B cell (primary cell): ENCODE measurements at places on chromosomes 2 and 18.

GRCh38 chr18:63907664-63908063 lies at the start of gene SERPINB10:
Gene SERPINB10 (plus strand): TSS chr18:63907958. CDS start chr18:63915511, 7,553 bp downstream.
- DNase-seq, result no peak

- no peak for DNase-seq
Measured at GRCh38 chr2:132468821-132469675, 52.4 kb downstream of the GPR39 start.

DNA sequence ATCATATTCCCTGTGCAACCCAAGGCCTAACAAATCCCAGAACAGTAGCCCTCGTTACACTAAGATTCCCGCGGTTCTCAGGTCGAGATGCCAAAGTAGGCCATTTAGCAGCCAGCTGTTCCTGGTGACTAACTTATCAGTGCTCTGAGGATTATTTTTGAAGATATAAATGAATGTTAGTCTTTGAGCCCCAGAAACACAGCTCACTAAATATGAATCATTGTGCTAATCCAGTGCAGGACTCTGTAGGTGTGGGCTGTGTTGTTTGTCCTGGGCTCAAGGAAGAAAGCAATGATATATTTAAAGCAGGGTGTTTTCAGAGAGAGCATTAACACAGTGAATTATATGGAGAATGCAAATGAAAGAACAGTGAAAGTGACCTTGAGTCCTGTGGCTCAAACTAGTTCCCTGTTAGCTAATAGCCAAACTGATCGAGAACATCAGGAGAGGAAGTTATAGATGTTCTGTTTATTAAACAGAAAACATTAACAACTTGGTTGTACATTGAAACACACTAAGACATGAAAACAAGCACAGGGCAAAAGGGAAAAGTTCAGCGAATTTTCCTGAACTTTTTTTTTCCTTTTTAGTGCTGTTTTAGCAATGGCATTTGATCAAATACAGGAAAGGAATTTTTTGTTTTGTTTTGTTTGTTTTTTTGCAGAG lies 228.3 kb downstream of the RNF152 start:
- no peak for DNase-seq

- no peak for DNase-seq
Measured at GRCh38 chr18:13910501-13910900, 4.8 kb downstream of the MC2R start.

GRCh38 chr18:13380691-13381070 lies 162.1 kb downstream of the LDLRAD4 start:
- no peak for DNase-seq

GRCh38 chr2:75466708-75467311 lies 93.9 kb downstream of the EVA1A start:
- DNase-seq, result peak; percentile 49

DNA sequence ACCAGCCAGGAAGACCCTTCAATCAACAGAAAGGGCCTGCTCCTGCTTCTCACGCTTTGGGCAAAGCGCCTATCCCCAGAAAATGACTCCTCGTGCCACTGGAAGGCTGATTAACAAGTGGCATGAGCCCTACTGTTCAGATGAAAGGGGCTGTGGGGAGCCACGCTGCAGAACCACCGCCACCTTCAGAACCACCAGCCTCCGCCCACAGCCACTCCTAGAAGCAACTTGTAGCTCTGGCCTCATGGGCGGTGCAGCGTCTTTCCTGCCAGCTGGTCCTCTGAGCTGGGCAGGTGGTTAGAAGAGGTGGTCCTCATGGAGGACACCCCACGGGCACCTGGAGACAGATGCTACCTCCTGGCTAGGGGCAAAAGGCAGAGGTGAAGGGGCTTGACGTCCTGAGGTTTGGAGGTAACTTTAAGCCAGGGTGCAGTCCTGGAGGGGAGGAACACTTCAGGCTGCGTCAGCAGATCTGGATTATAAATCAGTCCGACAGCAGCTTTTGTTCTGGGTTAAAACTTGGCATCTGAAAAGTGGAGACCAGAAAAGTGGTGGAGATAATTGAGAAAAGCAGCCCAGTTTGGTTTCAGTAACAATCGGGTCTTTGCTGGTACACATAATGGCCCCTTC lies 861 bp upstream of the SEMA4C start:
- DNase-seq, result peak; percentile 59

GRCh38 chr2:115484486-115484885 lies 1042.0 kb downstream of the DPP10 start:
- DNase-seq, result no peak

DNA sequence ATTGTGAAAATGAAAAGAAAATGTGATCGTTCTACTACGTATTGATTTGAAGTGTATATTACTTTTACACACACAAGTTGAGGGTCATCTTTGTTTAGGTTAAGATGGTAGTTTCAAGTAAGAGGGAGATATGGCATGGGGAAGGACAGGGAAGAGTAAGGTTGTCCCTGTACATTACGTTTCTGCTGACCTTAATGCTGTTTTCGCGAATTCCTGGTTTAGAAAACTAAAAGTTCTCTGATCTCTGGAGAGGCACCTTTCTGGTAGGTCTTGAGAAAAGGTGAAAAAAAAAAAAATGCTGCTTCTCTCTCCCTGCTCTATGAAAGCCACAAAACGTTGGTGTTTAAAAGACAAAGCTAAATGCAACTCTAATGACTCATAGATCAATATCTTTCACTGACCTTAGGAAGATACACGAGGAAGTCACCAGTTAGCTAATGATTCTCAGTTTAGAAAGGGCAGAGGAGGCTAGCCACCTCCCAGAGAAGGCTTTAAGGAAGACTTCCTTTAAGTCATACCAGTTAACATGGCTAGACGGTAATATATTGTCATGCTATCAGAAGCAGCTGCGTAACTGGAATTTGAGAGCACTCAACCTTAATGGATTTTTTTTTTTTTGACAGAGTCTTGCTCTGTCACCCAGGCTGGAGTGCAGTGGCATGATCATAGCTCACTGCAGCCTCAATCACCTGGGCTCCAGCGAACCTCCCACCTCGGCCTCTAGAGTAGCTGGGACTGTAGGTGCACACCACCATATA lies 13.2 kb downstream of the TXNDC2 start:
- no peak for DNase-seq

- no peak for DNase-seq
Measured at GRCh38 chr18:2089396-2089795, 481.9 kb downstream of the METTL4 start.

DNA sequence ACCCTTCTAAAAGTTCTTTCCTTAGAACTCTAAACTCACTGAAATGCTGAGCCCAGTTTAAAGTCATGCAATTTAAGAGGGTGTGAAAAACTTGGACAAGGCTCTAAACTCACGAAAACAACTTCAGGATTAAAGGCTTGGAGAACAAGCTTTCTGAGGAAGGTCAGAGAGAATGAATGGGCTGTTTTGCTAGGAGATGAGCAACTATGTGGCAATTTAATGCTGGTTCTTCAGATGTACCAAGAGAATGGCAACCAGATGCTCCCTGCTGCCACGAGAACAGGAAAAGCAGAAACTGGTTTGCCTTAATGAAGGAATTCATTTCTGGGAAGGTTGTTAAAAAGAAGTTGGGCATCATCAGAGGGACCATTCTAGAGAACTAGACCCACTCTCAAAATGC lies 77.8 kb upstream of the PMAIP1 start:
- no peak for DNase-seq

DNA sequence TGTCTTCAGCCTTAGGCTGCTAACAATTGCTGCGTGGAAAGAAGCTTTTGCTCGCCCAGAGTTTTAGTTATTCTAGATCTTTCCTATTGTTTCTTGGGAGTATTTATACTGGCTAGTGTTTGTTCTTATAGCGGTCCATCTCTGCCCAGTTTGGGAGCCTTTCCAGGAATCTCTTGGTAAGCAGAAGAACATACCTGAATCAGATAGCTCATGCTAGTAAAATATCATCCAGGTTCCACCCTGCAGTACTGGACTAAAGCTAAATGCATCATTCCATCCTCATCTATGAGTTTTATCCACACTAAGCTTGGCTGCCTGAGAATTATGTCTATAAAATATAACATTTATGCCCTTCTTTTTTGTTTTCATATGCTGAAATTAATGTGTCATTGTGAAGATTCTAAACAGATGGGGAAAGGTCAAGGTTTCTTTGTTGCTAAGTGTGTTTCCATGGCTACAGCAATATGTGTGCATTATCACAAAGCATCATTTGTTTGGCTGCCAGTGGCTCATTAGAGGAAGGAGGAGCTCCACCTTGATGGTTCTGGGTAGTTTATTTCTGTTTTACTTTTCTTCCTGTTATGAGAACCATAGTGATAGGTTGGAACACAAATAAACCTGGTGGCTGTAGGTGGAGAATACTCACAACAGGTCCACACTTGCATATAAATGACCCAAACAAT lies 182.8 kb downstream of the PIK3C3 start:
- DNase-seq, result no peak

- DNase-seq, result no peak
Measured at GRCh38 chr2:109194620-109194937, 65.6 kb downstream of the SH3RF3 start.

- peak; percentile 84 for DNase-seq
Measured at GRCh38 chr2:86442642-86443005, 1.5 kb downstream of the KDM3A start.

DNA sequence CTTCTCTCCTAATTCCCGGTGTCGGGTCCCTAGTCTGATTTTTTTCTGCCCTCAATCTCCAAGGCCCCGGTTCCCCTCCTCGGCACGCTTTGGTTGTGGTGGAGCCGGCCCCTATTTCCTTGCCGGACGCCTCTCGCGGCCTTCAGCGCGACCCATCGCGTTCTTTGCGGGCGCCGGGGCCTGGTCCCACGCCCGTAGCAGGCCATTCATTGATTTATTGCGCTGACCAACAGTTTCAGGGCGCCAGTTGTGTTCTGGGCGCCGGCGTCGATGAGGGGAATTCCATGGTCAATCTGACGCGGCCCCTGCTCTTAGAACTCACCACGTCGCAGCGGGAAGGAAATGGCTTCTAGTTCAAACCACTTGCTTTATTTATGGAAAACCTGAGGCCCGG lies 396 bp downstream of the CNOT9 start:
- DNase-seq, result peak; percentile 77

- DNase-seq, result no peak
Measured at GRCh38 chr2:178716394-178716793, 90.8 kb downstream of the TTN start.

- no peak for DNase-seq
Measured at GRCh38 chr18:8942909-8943545, 159.5 kb upstream of the NDUFV2 start.

- DNase-seq, result no peak
Measured at GRCh38 chr18:48342125-48342524, 67.1 kb downstream of the ZBTB7C start.

GRCh38 chr2:158102446-158102845 lies 770 bp downstream of the UPP2 start:
- no peak for DNase-seq

- no peak for DNase-seq
Measured at GRCh38 chr2:210007895-210008294, 5.5 kb downstream of the RPE start.

DNA sequence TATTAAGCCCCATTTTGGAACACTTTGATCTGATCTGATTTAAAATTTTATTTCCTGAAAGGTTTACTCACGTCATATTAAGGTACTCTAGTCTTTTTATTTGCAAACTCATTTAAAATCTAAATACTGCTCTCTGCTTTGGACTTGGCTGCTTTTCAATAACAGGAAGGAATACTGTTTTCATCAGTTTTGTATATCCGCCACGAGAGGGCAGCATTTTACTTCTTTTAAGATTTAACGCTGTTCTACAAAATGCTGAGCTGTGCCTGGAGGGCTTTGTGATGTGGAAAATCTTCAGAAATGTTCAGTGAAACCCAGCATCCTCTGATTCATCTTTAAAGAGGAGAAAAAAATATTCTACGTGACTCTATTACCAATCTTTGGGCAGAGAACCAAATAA lies 37.5 kb upstream of the SLC38A11 start:
- peak; percentile 80 for DNase-seq

DNA sequence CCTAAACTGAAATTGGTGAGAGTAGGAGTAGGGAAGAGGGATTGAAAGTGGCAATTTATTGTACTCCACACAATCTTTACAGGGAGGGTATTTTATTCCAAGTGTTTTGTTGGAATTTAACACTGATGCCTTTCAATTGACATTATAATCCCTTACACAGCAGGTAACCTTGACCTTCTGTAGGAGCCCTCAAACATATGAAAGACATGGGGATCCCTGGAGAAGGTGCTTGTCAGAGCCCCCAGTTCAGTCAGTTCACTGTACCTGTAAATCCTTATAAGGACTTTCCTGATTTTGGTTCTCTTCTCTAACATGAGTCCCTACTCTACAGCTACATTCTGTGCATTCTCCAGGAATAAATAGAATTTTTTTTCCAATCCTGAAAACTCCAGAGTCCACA lies 384.9 kb upstream of the NRP2 start:
- DNase-seq, result no peak

DNA sequence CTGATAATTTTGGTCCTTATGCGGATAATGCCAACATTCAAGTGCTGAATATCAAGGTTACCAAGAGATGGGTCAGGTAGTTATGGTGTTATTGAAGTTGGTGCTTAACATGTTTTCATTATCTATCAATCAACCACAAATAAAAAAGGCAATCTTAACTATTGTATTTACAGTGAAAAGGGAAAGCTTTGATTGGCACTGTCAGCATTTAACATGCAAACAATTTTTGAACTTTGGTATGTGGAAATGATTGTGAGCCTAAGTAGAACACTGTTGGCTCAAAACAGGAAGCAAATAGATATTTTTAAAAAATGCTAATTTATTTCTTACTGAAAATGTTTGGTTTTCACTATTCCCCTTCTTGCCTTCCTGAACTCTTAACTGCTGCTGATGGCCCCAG lies 21.9 kb downstream of the APLF start:
- DNase-seq, result no peak

DNA sequence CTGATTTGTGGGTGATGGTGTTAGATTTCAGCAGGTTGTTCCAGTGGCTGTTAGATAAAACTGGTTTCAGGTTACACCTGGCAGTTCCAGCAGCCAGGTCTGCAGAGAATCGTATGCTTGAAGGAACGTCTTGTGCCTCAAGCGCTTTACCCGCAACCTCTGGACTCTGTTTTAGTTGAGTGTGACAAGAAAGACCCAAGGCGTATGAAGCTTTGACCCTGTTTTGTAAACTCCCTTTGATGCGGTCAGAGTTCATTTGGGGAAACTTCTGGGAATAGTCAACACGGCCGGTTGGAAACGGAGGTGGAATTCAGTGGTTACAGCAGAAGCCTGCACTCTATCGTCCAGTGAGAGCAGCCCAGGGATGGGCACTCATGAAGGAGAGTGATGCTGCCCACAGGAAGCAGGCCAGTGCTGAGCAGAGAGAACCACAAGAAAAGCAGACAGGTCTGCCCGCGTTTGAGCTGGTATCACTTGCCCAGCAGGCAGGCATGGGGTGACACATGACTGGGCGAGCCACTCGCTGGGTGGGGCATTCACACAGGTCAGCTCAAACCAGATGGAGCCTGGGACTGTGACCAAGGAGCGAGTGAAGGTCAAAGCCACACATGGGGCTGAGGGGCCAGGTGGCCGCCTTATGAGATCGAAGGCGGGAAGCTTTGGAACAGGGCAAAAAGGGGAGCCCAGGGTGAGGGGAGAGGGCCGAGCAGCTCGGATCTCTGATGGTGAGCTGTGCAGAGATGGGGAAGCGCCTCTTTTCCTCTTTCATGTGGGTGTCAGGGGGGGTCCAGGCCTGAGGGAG lies 99.6 kb upstream of the MBOAT2 start:
- no peak for DNase-seq

GRCh38 chr2:100126201-100126600 lies 16.2 kb downstream of the AFF3 start:
- DNase-seq, result no peak
